ENCODE measurements at places on chromosomes 7 and 10.

DNA sequence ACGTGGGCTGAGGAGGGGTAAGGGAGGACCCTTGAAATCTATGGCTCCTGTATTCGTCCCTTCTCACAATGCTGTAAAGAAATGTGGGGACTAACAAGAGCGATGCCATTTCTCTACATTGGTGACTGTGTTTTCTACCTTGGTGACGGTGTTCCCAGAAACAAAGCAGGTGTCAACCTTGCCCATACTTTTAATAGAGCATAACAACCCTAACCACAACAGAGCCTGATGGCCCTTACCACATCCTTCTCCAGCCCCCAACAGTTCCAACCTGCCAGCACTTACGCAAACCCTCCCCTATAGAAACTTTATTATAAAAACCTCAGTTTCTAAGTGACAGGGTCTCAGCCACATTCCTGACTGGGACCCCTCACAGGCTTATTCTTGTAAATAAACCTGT lies 28.2 kb upstream of the ADCYAP1R1 start:
- no peak for DNase-seq

GRCh38 chr10:82982110-82982608 lies 1107.2 kb downstream of the NRG3 start:
- no peak for DNase-seq

DNA sequence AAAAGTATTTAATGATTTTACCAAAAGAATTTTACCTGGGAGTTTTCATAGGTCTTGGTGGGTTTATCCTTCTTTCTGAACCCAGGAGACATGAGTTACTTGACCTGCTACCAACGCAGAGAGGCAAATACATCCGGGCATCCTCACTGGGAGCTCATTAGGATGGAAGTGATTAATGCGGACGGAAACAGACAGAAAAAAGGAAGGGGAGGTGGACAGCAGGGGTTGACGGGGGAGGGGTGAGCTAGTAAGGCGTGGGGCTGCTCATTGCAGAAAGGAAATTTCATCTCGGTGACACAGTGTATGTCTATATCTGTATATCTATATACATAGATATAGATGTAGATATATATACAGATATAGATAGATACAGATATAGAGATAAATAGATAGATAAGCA lies 408.2 kb upstream of the ADARB2 start:
- no peak for DNase-seq

DNA sequence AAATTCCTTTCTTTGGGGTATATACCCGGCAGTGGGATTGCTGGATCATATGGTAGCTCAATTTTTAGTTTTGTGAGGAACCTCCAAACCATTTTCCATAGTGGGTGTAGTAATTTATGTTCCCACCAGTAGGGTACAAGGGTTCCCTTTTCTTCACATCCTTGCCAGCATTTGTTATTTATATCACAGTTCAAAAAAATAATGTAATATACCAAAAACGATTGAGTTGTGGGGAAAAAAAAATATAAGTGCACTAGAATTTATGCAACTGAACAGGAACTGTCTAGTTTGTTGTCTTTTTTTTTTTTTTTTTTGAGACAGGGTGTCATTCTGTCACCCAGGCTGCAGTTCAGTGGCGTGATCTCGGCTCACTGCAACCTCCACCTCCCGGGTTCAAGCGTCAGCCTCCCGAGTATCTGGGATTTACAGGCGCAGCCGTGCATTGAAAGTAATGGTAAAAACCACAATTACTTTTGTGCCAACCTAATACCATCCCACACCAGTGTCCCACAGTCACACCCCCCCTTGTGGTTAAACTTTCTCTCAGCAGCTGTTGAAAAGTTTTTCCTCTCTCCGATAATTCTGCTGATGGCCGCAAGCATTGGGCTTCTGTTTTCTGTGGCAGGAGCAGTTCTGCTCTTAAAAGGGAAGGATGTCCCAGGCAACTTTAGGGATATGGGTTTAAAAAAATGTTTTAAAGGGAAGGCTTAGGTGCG lies 6.8 kb upstream of the LAT2 start:
- DNase-seq = peak; percentile 95

DNA sequence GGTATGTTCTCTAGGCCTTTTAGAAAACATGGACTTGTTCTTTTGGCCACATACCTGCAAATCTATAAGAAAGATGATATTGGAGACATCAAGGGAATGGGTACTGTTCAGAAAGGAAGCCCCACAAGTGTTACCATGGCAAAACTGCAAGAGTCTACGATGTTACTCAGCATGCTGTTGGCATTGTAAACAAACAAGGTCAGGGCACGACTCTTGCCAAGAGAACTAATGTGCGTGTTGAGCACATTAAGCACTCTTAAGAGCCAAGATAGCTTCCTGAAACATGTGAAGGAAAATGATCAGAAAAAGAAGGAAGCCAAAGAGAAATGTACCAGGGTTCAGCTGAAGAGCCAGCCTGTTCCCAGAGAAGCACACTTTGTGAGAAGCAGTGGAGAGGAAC lies 37.1 kb downstream of the SDK1 start:
- no peak for DNase-seq

DNA sequence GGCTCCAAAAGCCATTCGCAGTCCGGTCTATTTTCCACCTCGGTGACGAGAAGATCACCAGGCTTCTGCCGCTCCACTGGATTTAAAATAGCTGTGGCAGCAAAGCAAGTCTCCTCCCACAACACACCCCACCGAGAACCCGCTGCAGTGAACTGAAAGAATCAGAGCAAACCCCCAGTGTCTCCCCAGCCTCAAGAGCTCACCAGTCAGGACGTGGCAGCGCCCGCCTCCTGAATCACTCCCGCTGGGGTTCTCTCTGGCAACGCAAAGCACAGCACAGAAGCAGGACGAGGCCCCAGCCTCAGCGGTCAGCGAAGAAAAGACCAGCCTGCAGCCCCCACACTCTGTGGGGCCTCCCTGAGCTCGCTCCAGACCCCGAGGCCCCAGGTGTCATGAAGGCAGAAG lies 126.1 kb upstream of the PPP2R2D start:
- DNase-seq = no peak

GRCh38 chr7:157444843-157445135 lies 108.0 kb downstream of the DNAJB6 start:
- DNase-seq = no peak

DNA sequence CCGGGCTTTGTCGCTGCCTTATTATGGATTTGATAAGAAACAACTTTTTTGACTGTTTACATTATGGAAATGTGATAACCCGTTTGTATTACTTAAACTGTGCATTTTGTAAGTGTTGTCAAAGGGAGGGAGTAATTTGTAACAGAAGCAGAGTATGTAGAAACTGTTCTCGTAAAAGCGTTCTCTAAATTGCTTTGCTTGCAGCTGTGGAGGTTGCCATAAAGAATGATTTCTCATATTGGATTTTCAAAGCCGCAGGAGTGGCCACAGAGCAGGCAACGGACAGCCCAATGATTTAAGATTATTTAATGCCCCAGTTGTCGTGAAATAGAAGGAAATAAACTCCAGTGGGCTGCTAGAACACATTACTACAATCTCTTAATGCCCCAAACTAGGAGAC lies 114.0 kb upstream of the INSYN2A start:
- no peak for DNase-seq

All from hematopoietic multipotent progenitor cell treated with erythropoietin and hydrocortisone succinate and interleukin-3 and kit ligand, for 4 days (in vitro differentiated cells).